ENCODE measurements at places on chromosomes 5 and 9. TPM values are rescaled to one million over a fixed set of nuclear protein-coding genes. Genes with fewer than 3 reads are reported as not detected.

DNA sequence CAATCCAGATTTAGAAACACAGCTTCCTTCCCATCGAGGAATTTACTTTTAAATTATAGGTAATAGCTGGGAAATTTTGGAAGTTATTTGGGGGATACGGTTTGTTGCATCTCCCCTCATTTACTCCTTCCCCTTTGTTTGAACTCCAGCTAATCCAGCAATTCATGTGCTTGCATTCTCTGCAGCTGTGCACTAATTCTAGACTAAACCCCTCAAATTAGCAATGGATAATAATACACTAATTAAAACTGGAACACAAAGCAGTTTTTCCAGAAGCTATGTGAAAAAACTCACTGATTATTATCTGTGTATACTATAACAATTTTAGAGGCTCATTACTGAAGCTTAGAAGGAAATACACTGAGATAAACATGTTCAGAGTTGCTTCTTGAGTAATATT lies 751.2 kb upstream of the ZNF608 start:
- DNase-seq, result no peak

DNA sequence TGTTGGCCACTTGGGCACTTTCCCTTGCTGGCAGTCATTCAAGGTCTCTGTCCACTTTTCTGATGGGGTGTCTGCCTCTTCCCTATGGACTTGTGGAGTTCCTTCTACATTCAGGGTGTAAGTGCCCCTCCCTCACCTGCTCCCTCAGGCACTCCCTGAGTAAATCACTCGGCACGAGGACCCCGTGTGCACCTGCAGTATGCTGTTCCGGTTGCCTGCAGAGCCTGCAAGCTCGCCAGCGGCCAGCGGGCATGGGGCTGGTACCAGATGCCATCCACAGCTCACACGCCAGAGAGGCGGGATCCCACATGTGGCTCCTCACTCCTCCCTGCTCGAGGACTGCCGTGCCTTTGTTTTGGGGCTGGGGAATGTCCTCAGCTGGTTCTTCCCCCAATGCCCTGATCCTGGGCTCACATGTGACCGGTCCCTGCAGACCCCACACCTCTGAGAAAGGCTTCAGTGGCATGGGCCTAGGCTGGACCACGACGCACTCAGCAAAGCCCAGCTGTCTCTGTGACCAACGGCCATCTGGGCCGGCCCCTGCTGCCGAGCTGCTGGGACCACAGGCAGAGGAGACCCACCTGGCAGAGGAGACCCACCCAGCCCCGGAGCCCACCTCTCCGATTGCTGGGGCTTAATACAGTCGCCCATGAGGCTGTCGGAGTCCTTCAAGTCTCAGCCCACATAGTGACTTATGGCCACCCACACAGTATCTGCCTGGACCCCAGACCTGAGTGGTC lies 46.1 kb upstream of the CLPTM1L start:
- DNase-seq, result no peak

DNA sequence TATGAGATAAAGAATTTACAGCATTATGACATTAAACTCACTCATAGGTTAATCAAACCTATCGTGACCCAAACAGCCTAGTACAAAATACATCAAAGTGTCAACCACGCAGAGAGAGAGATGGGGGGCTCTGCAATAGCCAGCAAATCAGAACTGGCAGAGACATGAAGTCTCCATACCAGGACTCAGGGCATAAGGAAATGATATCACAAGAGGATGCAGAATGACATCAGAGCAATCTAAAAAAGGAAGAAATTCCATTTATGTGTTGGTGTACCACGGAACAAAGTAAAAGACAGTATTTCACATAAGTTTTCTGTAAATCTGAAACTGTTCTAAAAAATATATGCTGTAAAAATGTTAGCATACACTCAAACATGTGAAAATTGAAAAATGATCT lies 24.6 kb downstream of the BICD2 start:
- DNase-seq, result no peak

DNA sequence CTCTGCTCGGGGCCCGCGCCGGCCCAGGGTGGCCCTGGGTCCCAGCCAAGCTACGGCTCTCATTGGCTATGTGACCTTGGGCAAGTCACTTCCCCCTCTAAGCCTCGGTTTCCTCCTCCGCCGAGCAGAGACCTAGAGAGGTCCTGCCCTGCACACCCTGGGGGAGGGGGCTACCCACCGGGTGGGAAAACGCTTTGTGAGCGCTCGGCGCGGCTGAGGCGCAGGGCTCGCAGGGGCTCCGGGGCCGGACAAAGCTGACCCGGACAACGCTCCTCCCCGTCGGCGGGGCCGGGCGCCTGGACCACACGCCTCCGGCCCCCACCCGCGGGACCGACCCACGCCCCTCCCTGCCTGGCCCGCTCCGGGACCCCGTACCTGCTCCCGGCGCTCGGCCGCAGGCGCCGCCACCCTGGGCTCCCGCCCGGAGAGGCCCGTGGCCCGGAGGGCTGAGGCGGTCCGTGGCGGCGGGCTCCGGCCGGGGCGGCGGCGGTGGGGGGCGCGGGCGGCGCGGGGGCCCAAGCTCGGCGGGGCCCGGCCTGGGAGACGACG lies 85.7 kb upstream of the MELK start:
- no peak for DNase-seq

GRCh38 chr5:149277801-149278200 lies 6.1 kb downstream of the AFAP1L1 start:
- DNase-seq, result no peak

DNA sequence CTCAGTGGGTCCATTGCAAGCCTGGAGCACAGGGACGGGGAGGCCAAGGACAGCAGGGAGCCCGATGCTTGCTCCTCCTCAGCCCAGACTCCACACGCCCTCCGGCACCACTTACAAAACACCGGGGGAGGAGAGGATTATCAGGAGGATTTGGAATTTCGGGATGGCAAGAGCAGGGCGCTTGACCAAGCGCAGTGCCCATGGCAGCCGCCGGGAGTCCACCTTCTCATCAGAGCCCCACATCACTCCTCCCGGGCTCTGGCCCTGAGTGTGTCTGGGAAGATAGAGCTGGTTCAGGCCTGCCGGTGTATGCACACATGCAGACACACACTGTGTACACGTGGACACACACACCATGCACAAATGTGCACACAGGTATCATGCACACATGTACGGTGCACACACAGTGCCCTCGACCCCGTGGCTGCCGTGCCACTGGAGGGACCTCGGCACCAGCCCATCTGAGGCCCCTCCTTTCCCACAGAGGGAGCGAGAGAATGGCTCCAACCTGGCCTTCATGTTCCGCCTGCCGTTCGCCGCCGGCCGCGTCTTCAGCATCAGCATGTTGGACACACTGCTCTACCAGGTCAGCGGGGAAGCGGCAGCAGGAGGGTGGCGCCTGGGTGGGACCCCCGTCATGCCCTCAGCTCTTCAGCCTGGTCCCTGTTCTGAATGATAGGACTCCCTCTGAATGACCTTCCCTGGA lies 81.7 kb downstream of the KCNT1 start:
- DNase-seq, result no peak

- DNase-seq, result no peak
Measured at GRCh38 chr5:59543821-59544442, 349.6 kb downstream of the PDE4D start.

- no peak for DNase-seq
Measured at GRCh38 chr5:75234251-75234650, 2.4 kb downstream of the ANKRD31 start.

- DNase-seq, result no peak
Measured at GRCh38 chr5:119333421-119333851, 22.4 kb upstream of the TNFAIP8 start.

DNA sequence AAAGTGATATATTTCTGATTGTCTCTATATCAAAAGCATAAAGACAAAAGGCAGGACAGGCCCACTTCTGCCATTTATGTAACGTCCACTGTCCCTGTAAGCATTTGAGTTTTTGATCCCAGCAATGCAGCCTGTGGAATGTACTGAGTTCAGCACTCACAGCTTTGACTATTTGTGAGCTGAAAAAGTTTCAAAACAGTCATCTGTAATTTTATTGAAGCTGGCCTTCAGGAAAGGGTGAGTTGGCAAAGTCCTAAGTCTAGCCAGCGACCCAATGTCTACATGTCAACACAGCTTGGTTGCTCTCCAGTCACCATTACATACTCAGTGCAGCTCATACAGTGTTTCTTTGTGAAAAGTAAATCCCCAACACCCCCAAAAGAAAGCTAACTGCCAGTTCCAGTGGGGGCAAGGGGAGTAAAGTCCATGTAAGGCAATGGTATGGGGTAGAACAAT lies 9.7 kb downstream of the LIFR start:
- DNase-seq, result no peak

DNA sequence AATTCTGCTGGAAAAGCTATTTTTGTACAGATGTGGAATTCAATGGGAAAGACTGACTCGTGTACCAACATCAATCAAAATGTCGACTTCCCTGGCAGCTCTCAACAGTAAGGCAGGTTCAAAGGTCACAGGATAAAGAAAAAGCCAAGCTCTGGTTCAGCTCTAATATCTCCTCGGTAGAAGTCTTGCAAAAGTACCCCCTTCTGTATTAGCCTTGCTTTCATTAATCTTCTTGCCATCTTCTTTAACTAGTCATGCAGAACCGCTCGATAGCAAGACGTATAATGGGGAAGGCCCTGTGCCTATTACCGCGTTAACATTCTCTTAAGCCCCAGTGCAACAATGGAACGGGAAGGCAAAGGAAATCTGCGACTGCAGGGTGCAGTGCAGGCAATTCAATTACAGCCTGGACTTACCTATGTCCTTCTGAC lies 201.2 kb downstream of the GAPVD1 start:
- no peak for DNase-seq

DNA sequence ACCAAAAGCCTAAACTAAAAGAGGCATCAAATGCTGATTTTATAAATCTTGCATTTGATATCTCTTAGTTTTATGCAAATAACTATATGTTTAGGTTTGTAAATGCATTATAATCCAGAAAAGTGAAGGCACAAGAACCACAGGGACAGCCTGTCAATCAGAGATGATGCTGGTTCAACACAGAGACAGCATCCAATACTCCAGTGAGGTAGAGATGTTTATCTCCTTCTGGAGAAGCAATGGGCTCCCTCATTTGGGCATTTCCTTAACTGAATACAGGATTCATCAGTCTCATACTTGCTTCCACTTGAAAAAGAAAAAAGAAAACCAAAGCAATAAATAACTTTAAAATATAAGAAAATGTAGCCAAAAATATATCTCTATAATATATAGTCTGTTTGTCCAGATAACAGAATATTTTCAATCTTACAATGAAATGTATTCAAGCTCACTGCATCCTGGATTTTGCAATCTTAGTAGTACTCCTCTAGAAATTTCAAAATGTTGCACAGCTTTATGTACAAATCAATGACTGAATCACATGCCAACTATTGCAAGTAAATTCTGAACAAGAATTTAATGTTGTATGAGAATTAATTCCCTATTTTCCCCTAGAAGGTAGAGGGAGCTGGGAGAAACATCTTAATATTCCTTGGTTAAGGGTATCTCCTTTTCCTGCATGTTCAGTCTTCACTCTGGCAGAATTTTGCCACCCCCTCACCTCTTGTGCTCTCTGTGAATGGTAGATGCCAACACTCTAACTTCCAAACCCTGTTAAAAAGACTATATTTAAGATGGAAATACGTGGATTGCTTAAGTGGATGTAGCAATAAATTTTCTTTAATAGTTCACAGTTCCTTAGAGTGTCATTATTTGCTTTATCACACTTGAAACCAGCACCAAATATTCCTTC lies 191.1 kb upstream of the GAS1 start:
- no peak for DNase-seq

- no peak for DNase-seq
Measured at GRCh38 chr9:129283291-129283691, 105.2 kb upstream of the IER5L start.

DNA sequence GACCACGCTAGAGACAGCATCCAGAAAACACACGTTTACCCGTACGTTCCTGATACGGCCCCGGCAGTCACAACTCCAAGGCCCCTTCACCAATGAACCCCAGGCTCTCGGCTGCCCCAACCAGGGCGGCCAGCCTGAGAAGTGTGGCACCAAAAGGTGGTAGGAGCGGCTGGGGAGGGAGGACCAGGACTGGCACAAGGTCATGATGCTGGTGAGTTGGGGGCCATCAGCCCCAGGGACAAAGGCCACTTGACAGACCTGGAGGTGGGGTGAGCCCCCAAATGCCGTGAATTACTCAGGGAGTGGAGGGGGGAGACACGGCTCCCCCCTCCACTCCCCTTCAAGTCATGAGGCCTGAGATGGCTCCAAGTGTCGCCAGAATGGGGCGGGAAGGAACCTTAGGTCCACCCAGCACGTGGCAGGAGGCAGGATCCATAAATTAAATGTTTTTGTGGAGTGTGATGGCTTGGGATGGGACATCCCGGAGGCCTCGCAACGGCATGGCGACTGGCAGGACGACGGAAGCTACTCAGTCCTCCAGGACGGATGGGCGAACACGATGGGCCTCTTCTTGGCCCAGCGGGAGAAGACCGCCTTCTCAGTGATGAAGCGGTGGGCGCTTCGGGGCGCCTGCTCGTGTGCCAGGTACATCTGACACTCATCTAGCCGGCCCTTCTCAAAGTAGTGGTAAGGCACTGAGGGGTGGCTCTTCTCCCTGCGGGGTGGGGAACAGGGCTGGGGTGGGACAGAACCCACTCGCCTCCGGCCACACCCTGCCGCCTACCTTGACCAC lies 8.7 kb upstream of the ST6GALNAC6 start:
- DNase-seq, result no peak

GRCh38 chr5:2921651-2922050 lies 170.2 kb upstream of the IRX2 start:
- DNase-seq, result no peak

DNA sequence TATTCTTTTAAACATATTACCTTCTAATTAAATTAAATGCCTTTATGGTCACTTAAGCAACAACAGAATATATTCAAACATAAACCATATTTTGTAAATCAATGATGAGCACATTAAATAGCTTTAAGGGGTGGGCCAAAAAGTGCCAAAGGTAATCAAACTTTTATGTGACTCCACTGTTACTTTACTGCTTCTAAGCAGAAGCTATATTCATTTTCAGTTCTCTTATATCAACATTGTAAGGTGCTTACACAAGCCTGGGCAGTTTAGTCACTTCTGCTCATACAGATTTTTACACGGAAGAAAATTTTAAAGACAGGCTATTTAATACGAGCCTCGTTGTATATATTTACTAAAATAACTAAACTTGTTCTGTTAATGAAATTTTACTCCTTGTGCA lies 29.9 kb downstream of the RFX3 start:
- no peak for DNase-seq

- DNase-seq, result no peak
Measured at GRCh38 chr9:122131401-122132001, 28.1 kb downstream of the NDUFA8 start.

GRCh38 chr5:127298656-127299055 lies 8.1 kb downstream of the MEGF10 start:
- DNase-seq, result no peak

GRCh38 chr5:135245521-135246499 lies 153.2 kb downstream of the MACROH2A1 start:
- no peak for DNase-seq

LEAP2 gene
- polyA plus RNA-seq, result 7.6 TPM

IL31RA gene
- 0.14 TPM for polyA plus RNA-seq

DNM1 gene
- polyA plus RNA-seq, result 78.4 TPM

CER1 gene
- polyA plus RNA-seq, result 0.26 TPM

MEIKIN gene
- polyA plus RNA-seq, result 0.19 TPM

SGTB gene
- 8.6 TPM for polyA plus RNA-seq

CCNJL gene
- 8.5 TPM for polyA plus RNA-seq

TERT gene
- polyA plus RNA-seq, result 0.28 TPM

PCDHB13 gene
- 5.4 TPM for polyA plus RNA-seq

CDX1 gene
- 0.89 TPM for polyA plus RNA-seq

WDR31 gene
- polyA plus RNA-seq, result 7.6 TPM

MAP1B gene
- polyA plus RNA-seq, result 13.7 TPM

RETREG1 gene
- polyA plus RNA-seq, result 48.9 TPM

LRRC19 gene
- 15.3 TPM for polyA plus RNA-seq

ANKRD31 gene
- polyA plus RNA-seq, result 0.49 TPM

NR5A1 gene
- 0.11 TPM for polyA plus RNA-seq
